ENCODE measurements at places on chromosomes 2 and 18. TPM values are rescaled to one million over a fixed set of nuclear protein-coding genes. Genes with fewer than 3 reads are reported as not detected.

- H3K27ac ChIP-seq = no peak overlapping the region
- no peak for DNase-seq
- peaks cover 3% of the 10 kb centered on the region for H3K27me3 ChIP-seq
- no peak overlapping the region for H3K4me3 ChIP-seq
Measured at GRCh38 chr2:102636283-102636907, 17.0 kb downstream of the SLC9A2 start.

DNA sequence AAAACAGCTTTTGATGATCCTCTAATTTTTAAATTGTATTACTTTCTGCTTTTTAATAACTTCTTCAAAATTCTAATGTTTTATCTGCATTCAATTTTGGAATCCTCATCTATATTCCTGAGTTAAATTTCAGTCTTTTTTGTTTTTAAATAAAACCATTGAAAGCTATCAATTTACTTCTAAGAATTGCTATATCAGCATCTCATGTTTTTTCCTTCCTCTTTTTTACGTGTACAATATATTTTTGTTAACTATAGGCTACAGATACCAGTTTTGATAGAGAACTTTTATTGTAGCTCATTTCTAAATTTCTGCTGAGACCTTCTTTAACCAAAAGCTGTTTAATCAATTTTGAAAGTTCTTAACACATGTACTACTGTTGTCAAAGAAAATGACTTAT is 84.5 kb downstream of the SS18 start:
- H3K27me3 ChIP-seq = no peaks in the 10 kb centered on the region
- no peak overlapping the region for H3K4me3 ChIP-seq
- no peak overlapping the region for H3K27ac ChIP-seq

DNA sequence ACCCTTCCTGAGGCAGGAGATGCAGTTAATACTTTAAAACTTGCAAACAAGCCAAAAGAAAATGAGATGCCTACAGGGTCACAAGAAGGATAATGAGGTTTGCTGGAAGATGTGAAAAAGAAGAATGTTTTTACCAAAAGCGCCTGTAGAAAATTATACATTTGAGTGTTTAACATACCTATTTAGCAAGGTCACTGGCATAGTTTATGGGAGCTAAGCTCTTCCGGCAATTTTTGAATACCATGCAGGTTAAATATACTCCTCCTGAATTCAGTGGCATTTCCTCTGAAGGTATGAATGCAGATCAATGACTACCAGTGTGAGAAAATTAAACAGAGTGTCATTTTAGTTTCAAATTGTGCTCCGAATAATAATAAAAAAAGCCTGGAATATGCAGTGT is 21.2 kb upstream of the MAP3K20 start:
- H3K36me3 ChIP-seq = no peaks in the 10 kb centered on the region
- DNase-seq = no peak
- peaks cover 35% of the 10 kb centered on the region for H3K4me1 ChIP-seq
- H3K4me3 ChIP-seq = no peak overlapping the region
- no peak overlapping the region for H3K27ac ChIP-seq

DNA sequence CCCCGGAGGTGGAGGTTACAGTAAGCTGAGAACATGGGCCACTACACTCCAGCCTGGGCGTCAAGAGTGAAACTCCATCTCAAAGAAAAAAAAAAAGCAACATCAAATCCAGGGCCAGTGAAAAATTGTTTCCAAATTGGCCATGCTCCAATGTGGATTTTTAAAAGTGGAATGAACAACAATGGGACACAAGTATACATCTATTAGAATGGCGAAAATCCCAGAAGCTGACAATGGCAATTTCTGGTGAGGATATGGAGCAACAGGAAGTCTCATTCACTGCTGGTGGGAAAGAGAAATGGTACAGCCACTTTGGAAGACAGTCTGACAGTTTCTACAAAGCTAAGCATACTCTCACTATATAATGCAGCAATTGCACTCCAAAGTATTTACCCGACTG is 161.4 kb downstream of the UXS1 start:
- no peaks in the 10 kb centered on the region for H3K4me1 ChIP-seq
- no peak overlapping the region for H3K4me3 ChIP-seq
- no peaks in the 10 kb centered on the region for H3K36me3 ChIP-seq
- DNase-seq = no peak
- H3K27me3 ChIP-seq = no peaks in the 10 kb centered on the region

GRCh38 chr18:58336605-58337004 is 292.3 kb downstream of the ALPK2 start:
- no peaks in the 10 kb centered on the region for H3K36me3 ChIP-seq
- peaks cover 51% of the 10 kb centered on the region for H3K4me1 ChIP-seq
- H3K27ac ChIP-seq = no peak overlapping the region
- no peak for DNase-seq
- H3K4me3 ChIP-seq = no peak overlapping the region
- H3K27me3 ChIP-seq = no peaks in the 10 kb centered on the region

DNA sequence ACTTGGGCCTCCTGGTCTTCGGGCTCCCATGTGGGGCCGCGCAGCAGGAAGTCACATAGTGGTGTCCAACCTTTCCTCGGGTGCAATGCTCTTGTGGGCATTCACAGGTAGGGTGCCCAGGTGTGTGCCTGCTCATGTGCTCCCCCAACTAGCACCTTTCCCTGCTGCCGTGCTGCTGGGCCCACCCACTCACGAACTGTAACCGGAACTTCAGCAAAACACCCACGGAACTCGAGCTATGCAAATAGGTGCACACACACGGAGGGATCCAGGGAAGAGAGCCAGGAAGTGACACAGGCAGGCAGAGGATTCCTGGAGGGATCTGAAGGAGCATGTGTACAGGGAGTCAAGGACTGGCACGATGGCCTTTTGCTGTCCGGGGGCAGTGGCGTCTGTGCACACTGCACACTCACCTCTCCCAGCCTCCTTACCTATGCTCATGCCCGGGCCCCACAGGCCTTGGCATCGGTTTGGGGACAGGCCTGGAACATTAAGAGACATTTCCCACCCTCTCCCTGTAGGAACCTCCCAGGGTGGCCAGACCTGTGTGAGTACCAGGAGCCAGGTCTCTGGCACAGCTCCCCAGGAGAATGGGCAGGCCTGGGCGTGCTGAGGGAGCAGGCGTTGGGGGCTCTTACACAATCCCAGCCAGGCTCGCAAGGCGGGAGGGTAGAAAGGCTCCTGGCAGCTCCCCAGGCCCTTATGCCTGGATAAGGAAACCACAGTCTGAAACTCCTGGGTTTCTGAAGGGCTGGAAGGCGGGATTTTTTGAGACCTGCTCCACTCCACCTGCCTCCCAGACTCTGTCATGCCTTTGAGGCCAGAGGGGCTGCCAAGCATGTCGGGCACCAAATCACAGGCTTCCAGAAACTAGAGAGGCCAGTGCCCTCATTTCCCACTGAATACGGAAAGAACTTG is 6.6 kb upstream of the PTMA start:
- H3K4me1 ChIP-seq = peaks cover 12% of the 10 kb centered on the region
- no peak overlapping the region for H3K4me3 ChIP-seq
- no peaks in the 10 kb centered on the region for H3K36me3 ChIP-seq
- no peaks in the 10 kb centered on the region for H3K27me3 ChIP-seq
- peak; percentile 64 for DNase-seq
- H3K27ac ChIP-seq = peak overlapping the region; percentile 50

DNA sequence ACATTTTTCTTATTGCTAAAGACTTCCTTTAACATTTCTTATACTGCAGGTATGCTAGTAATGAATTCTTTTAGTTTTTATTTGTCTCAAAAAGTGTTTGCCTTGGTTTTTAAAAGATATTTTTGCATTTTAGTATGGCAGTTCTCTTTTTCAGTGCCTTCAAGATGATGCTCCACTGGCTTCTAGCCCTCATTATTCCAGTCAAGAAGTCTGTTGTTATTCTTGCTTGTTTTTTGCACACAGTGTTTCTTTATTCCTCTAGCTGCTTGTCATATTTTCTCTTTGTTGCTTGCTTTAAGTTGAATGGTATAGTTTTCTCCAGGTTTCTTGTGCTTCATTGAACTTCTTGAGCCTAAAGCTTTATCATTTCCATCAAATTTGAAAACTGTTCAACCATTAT is 158.0 kb upstream of the SPHKAP start:
- H3K27me3 ChIP-seq = no peaks in the 10 kb centered on the region
- no peaks in the 10 kb centered on the region for H3K36me3 ChIP-seq
- no peak overlapping the region for H3K27ac ChIP-seq
- no peak overlapping the region for H3K4me3 ChIP-seq
- no peak for DNase-seq

CXCR1 gene
- not detected for total RNA-seq

ATRAID gene
- total RNA-seq = 107 TPM

LDAH gene
- total RNA-seq = 27.4 TPM

GRHL1 gene
- 0.13 TPM for total RNA-seq

SCLY gene
- total RNA-seq = 72.4 TPM

CD8B gene
- total RNA-seq = not detected

CREB1 gene
- 78.5 TPM for total RNA-seq

Measured in A673 (cell line).